ENCODE measurements at places on chromosomes 5 and 9.

DNA sequence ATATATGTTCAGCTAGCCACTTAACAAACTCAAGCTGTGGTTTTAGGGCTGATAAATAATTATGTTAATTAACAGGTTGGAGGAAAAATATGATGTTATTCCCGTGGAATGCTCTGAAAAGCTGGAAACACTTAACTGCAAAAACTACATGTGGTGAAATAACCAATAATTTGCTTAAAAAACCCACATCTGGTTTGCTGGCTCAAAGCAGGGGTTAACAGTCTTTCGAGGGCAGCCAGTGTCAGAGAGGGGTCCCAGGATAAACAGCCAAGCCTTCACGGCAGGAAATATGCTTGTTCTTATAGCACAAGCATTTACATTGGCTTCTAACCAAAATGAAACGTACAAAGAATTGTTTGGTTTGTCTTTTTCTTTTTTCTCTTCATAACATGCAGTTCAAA is 254.0 kb upstream of the GAS1 start:
- no peak for DNase-seq

GRCh38 chr5:981456-981855 is 27.1 kb upstream of the NKD2 start:
- no peak for DNase-seq

GRCh38 chr5:89988998-89989655 is 420.4 kb downstream of the CETN3 start:
- DNase-seq, result no peak

GRCh38 chr9:2583308-2584013 is 38.1 kb upstream of the VLDLR start:
- no peak for DNase-seq

- DNase-seq, result no peak
These were observed 104.7 kb upstream of the GPR151 start for GRCh38 chr5:146620669-146621051.

- DNase-seq, result no peak
These were observed 274.6 kb upstream of the IRX4 start for GRCh38 chr5:2157372-2157771.

DNA sequence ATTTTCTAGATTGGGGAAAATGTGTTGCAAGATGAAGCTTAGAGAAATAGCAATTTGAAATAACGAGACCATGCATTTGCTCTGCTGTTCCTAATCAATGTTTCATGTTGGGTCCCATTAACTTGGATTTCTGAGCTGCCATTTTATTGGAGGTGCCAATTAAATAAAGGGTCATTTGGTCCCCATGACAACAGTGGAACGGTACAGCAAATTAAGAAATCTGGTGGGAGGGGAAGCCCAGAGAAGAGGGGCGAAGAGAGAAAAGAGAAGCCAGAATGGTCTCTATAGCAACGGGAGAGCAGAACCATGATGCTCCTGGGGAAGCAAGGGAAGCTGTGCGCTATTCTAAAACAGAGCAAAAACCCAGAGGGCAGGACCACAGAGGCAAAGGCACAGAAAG is 120.2 kb downstream of the ENTREP1 start:
- no peak for DNase-seq

DNA sequence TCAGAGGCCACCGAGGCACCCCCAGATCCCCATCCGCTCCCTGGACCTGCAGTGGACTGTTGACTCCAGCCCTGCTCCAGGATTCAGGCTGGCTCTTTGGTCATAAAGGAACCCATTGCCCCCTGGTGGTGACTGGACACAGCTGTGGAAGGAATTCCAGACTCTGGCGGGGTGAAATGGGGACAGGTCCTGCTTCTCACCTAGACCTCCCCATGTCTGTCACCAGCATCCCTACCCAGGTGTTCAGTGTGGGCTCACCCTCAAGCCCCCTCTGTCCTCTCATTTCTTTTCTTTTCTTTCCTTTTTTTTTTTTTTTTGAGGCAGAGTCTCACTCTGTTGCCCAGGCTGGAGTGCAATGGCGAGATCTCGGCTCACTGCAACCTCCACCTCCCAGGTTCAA is 25.5 kb upstream of the STXBP1 start:
- DNase-seq, result peak; percentile 57

DNA sequence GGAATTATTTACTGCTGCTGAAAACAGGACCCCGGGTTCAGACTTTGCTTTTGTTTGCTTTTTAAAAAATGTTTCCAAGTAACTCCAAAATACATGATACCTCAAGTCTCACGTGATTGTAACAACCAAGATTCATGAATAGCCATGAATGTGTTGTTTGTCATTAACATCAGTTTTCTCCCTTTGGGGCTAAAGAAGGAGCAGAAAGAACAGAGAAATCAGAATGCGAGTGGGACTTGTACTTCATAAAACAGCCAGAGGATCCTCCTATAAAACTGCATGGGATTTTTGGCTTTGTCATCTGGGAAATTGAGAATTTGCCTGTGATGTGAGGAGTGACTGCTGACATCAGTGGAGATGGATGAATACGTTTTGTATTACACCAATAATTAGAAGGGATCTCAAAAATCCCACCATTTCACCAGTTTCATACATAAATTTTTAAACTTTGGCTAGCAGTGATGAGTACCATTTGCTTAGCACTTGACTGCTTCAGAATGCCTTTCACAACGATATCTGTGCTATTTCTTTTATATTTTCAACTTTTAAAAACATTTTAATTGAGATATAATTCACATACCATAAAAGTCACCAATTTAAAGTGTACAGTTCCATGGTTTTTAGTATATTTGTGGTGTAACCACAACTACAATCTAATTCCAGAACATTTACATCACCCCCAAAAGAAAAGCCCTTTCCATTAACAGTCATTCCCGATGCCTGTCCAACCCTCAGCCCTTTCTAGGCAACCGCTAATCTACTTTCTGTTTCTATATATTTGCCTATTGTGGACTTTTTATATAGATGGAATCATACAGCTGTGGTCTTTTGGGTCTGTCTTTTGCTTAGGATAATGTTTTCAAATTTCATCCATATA is 126.9 kb upstream of the ANKRD55 start:
- no peak for DNase-seq

- DNase-seq, result no peak
These were observed 45.7 kb downstream of the TEX10 start for GRCh38 chr9:100307080-100307479.

- no peak for DNase-seq
These were observed 139.4 kb upstream of the ANKH start for GRCh38 chr5:15010936-15011335.

GRCh38 chr9:37876376-37876775 is 27.6 kb downstream of the SLC25A51 start:
- DNase-seq, result no peak

DNA sequence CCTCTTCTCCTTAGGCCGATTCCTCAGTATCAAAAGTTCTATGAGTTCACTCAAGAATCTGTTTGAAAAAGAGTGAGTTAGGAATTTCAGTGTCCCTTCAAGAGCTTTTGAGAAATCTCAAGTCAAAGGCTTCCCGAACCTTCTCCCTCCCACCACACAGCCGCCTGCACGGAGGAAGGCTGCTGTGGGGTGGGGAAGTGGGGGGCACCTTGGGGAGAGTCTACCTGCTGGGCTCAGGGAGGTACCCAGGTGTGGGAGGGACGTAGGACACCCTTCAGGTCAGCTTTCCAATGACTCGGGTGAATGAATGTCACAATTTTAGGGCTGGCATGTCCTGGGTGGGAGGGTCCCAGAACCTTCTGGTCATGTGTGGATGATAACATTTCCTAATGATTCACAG is 17.5 kb downstream of the CXCL14 start:
- no peak for DNase-seq

DNA sequence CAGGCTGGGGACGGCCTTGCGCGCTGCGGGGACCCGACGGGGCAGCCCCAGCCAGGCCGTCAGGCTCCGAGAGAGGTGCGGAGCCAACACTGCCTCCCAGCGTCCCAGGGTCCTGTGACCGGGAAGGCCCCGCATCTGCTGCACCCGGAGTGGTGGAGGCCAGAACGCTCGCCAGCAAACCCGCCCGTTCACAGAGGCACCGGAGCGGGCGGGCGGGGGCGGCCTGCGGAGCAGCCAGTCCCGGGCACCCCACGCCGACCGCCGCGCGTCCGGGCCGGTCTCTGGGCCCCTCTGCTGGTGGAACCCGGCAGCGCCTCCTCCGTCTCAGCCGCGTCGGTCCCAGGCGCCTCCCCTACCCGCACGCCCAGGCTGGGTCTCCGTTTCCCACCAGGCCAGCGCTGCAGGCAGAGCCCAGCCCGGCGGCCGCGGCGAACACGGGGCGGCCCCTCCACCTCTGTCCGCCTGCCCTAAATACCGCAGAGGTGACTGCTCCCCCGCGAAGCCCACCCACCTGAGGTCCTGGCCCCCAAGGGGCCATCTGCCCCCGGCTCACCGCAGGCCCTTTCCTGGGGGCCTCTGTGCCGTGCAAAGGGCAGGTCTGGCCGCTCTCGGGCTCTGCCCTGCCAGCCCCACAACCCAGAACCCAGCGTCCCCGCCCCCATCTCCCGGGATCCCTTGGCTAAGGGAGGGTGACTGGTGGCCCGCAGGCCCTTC is 15.9 kb downstream of the EXD3 start:
- DNase-seq, result peak; percentile 39

DNA sequence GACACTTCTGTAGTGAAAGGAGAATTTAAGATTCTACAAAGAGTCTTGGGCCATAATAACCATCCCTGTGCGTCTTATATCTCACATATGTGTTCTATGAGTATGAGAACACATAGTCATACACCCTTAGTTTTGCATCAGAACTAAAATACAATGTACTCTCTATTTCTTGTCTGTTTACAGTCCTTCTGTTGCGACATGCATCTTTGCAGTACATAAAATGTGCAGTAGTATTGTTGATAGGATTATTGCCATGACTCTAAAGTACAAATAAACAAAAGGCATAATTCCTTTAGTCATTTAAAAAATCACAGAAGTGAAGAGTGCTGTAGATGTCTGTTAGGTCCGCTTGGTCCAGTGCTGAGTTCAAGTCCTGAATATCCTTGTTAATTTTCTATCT is 201.9 kb downstream of the NR3C1 start:
- DNase-seq, result no peak

DNA sequence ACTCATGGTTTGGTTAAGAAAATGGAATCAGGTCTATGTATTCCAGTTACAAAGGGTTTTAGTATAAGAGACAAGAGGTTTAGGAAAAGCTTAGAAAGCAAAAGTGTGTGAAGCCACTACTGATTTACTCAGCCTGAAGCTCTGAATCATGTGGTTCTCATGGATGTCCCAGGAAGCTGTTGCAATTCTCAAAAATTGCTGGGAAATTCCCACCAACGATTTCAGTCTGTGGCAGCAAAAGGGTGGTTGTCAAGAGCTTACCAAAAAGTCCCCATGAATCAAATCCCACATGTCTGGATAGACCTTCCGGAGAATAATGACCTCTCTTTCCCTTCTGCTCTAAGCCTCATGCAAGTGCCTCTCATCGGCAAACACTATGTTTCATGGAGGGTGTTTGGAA is 929.9 kb downstream of the TLE4 start:
- DNase-seq, result no peak

GRCh38 chr5:73312146-73312871 is 136.3 kb downstream of the FOXD1 start:
- no peak for DNase-seq

- DNase-seq, result no peak
These were observed 302.6 kb downstream of the ACTL7B start for GRCh38 chr9:108553111-108553635.

All from activated T-cell treated with anti-CD3 and anti-CD28 coated beads for 4 hours (primary cell).